ENCODE measurements at places on chromosomes 6 and 20.

DNA sequence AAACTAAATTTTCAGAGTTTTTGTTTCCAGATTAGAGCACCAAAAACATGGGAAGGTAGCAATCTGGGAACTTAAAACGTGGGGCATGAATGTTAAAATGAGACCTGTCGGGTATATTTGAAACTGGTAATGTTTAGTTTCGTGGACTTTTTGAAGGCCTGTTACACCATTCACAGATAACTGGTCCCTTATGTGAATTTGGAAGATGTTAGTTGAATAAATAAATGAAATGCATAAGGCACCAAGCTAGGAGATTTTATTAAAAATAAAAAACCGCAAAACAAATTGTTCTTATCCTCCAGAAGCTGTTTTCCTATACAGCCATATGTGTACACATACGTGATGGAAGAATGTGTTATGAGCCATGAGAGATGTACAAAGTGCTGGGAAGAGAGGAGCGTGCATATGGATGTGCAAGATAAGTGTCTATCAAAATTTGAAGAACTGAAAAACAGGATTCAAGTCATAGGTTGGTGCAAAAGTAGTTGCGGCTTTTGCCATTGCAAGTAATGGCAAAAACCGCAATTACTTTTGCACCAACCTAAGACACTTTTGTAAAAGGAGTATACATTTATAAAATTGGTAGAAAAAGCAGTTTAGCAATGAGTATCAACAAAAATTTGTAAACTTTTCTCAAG lies 700 bp upstream of the MCUR1 start:
- DNase-seq = peak; percentile 82

- no peak for DNase-seq
These were observed 55.1 kb upstream of the B3GAT2 start for GRCh38 chr6:71011871-71012371.

DNA sequence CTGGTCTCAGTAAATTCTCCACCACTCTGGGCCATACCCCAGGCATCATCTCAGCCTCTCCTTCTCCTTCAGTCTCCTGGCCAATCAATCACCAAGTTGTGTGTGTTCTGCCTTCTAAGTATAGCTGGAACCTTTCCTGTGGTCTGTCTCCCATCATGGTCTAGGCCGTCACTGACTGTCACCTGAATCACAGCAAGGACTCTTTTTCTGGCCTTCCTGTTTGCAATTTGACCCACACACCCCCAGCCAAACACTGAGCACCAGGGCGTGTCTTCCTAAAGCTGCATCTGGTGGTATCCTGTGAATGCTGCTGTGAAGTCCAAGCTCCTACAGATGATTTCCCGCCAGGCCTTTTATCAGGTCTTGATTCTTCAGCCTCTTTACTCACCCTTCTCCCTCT lies 52.6 kb upstream of the PRELID3B start:
- DNase-seq = no peak

GRCh38 chr6:42781546-42781795 lies 381 bp upstream of the BICRAL start:
- DNase-seq = peak; percentile 78

DNA sequence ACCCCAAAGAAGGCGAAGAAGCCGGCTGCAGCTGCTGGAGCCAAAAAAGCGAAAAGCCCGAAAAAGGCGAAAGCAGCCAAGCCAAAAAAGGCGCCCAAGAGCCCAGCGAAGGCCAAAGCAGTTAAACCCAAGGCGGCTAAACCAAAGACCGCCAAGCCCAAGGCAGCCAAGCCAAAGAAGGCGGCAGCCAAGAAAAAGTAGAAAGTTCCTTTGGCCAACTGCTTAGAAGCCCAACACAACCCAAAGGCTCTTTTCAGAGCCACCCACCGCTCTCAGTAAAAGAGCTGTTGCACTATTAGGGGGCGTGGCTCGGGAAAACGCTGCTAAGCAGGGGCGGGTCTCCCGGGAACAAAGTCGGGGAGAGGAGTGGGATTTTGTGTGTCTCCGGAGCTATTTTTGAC lies 69.6 kb downstream of the HFE start:
- DNase-seq = peak; percentile 98

DNA sequence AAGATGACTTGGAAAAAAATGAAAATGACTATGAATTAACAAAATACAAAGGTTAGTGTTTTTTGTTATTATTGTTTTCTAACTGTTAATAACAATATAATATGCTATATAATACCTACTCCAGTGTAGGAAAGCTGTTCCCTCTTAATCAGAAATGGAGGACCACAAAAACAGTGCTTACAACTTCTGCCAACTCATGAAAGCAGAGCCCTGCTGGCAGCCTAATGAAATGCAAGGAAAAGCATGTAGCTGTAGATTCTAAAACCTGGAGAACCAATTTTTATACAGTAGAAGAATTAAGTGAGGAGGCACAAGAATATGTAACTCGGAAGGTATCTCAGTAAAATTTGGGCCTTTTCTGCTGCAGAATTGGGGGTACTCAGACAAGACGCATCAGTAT lies 29.4 kb downstream of the PHIP start:
- peak; percentile 73 for DNase-seq

DNA sequence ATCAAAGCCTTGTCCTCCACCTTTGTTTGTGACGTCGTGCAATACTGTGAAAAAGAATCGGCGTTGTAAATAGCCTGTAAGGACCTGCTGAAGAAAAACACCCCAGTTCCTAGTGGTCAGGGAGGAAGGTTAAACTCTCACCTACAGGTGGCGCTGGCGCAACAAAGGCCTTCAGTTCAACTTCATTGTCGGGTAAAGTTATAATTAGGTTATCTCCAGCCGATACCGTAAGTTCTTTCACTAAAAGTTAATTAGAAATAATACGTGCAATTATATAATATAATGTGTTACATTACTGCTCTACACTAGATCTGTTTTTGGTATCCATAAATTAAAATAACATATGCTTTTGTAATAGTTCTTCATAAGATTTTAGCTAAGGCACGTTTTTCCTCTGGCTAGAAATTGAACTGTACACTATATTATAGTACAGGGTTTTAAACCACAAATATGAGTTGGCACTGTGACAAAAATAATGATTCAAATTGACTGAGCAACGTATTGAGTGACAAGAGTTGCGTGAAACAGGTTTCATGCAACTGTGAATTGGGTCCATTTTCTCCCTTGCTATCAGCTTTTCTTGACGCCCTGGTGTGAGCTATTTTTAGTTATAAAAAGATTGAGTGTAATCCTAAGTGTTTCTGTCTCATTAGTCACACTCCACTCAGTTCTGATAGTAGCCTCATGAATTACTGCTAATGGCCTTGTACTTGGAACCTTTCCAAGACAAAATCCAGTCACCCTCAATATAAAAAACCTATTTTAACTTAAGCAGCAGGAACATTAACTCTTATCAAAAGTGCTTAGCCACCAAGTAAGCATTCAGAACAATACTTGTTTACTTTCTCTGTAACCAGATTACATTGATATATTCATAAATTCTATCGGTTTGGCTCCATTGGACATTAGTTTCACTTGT lies 62.3 kb downstream of the KIAA0319 start:
- peak; percentile 93 for DNase-seq

DNA sequence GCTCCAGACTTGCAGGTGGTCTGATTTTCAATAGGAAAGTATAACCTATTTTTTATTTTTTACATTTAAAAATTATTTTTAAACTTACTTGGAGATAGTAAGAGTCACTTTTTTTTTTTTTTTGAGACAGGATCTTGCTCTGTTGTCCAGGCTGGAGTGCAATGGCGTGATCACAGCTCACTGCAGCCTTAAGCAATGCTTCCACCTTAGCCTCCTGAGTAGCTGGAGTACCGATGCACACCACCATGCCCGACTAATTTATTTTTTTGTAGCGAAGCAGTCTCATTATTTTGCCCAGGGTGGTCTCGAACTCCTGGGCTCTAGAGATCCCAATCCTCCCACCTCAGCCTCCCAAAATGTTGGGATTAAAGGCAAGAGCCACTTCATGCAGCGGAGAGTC lies 84.8 kb upstream of the RALY start:
- DNase-seq = no peak

DNA sequence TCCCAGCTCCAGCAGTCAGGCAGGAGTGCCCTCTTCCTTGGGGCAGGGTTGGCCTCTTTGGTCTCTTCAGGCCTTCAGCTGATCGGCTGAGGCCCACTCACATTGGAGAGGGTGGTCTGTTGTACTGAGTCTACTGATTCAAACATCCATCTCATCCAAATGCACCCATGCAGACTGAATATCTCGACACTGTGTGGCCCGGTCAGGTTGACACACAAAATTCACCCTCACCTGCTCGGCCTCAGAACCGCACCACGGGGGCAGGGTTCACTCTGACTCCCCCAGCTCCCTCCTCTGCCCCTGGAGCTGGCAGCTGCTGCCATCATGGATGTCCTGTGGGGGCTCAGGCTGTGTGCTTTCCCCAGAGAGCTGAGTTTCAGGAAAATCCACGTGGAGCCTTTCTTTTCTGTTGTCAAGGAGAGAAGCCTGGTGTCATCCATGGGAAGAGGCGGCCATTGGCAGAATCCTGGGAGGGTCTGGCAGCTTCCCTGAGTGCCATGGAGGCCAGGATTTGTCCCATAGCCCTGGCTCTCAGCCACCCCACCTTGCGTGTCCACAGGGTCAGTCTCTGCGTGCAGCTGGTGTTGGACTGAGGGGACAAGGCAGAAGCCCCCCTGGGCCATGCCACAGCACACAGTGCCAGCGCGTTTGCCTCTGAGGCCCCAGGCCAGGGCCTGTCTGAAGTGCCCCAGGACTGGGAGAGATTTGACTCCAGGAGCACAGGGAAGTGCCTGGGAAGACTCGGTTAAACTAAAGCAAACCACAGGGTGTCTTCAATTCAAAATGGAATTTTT lies 114.1 kb downstream of the ERMARD start:
- DNase-seq = no peak

GRCh38 chr20:36541768-36542488 lies 609 bp downstream of the MYL9 start:
- DNase-seq = peak; percentile 7

DNA sequence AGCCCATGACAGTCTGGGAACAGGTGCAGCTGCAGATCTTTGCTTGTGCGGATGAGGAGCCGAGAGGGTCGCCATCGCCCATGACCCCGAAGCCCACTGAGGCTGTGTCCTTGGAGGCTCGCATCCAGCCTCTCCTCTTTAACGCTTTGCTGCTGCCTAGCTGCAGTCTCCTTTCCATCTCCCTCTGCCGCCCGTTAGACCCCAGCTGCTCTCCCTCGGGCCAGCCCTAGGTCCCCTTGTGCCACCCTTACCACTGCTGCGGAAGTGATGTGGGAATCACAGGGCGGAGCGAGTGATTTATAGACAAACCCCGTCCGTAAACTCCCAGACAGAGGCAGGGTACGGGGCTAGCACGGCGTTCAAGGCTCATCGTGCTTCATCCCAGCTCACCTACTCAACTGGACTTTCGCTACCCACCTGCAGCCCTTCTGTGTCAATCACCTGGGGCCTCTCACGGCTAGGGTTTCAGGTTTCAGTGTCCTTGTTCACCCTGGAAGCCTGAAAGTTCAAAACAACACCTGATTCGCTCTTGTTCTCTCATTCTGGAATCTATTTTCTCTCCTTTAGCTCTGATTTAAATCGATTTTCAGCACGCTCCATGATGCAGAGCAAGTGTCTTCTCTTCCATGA lies 76.1 kb downstream of the PAX1 start:
- no peak for DNase-seq

GRCh38 chr6:132481189-132481588 lies 31.7 kb downstream of the STX7 start:
- DNase-seq = no peak

GRCh38 chr6:69135927-69136326 lies 500.8 kb downstream of the ADGRB3 start:
- DNase-seq = no peak

- DNase-seq = no peak
These were observed 141.5 kb downstream of the ATXN1 start for GRCh38 chr6:16619777-16620176.

DNA sequence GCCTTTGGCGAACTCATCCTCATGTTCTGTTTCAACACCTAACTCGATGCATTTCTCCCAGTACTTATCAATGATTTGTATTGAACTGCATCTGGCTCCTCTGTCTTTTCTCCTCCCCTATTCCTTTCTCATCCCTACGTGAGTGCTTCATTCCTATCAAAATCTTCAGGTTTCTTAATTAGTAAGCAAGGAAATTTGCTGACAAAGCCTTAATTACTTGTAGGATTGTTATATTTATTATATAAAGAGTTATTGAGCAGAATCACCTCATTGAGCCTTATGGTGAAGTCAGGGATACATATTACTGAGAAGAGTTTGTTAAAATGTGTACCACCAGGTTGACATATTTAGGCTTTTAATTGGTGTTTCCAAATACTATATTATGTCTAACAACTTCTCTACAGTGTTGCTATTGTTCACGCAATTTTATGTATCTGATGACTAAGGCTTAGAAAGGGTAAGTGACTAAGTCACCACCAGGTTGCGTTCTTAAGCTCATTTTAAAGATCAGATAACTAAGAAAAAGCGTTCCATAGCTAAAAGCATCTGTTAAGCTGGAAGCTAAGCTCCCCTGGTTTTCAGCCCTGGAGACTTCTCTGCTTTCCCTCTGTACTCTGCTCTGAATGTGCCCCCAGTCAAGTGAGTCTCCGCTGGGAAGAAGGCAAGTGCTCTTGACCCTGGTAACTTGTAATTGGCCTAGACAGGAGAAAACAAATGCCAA lies 18.9 kb downstream of the SCGN start:
- no peak for DNase-seq

DNA sequence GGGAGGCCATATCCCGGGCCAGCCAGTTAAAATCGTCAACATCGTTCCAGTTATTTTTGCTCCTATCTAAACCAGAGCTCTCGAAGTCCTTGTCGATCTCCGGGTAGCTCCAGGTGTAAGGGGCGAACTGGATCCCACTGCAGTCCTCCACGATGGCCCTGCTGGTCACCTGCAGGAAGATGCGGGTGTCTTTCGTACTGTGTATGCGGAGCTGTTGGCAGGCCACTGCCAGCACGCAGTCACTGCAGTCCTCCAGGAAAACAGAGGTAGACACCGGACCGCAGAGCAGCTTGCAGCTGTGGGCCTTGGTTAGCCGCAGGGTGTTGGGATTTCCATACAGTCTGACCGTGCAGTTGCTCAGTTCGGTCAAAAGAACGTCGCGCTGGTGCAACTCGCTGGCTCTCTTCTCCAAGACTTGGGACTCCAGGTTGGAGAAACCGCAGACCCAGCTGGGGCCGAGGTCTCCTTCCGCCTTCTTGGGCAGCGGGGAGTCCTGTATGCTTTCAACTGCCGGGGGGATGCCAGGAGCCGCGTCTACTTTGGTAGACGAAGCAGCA lies 742 bp downstream of the TBCC start:
- peak; percentile 51 for DNase-seq

Data from OCI-M1 (cell line).